ENCODE measurements at places on chromosomes 1 and 21.

DNA sequence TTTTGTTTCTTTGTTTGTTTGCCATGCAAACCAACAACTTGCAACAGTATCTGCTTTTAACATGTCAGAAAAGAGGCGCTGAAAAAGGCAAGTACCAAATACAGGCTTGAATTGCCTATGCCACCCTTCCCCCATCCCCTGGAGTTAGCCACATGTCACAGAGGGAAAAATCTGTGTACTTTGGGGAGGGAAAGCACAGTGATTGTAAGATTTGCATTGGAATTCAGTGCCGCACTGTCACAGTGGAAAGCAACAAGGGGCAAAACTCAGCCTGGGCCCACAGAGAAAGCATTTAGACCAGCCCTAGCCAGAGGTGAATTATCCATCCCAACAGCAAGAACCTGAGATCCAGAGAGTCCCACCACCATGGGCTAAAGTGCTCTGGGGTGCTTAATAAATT is 52.4 kb upstream of the ACADM start:
- DNase-seq = no peak

DNA sequence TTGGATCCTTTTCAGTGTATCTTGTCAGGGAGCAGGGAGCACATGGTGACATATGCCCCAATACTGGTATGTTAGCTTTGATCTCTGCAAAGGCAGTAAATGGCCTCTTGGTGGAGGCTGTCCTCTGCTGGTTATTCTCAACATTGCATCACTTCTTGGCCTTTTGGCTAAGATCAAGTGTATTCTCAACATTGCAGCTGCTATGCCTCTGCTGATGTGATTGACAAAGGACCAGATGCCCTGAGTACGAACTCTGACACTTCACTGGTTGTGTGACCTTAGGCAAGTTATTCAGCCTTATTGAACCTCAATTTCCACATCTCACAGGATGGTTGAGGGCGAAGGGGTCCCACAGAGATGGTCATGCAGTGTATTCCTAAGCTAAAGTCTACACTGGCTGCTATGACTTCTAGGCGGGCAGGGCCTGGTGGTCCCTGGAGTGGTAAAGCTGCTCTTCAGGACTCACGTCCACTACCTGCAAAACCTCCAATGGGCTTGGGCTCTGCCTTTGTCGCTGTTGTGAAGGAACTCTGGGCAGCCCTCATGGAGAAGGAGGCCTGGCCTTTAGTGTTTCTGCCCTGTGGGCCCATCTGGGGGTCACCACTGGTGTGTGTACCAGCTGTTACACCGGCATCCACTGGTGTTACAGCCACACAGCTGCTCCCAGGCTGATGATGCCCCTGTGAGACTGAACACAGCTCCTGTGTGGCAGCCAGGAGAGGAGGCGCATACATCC is 64.8 kb downstream of the DNTTIP2 start:
- peak; percentile 70 for DNase-seq

GRCh38 chr1:33925586-33925985 is 61.7 kb downstream of the HMGB4 start:
- no peak for DNase-seq

DNA sequence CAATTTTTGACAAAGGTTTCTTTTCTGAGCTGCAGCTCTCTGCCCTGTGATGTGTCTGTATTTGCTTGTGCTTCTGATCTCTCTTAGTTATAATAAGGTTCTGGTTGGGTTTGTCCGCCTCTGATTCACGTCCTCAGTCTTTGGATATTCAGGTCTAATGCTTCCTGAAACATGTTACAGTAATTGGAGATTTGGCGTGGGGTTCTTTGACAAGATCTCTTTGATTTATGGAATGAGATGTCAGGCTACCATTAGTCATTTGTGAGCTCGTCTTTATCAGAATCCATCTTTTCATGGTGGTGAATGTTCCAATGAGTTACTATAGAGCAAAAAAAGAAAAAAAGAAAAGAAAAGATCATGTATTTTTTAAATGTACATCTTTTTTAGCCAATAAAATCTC is 62.5 kb downstream of the BACE2 start:
- DNase-seq = no peak

DNA sequence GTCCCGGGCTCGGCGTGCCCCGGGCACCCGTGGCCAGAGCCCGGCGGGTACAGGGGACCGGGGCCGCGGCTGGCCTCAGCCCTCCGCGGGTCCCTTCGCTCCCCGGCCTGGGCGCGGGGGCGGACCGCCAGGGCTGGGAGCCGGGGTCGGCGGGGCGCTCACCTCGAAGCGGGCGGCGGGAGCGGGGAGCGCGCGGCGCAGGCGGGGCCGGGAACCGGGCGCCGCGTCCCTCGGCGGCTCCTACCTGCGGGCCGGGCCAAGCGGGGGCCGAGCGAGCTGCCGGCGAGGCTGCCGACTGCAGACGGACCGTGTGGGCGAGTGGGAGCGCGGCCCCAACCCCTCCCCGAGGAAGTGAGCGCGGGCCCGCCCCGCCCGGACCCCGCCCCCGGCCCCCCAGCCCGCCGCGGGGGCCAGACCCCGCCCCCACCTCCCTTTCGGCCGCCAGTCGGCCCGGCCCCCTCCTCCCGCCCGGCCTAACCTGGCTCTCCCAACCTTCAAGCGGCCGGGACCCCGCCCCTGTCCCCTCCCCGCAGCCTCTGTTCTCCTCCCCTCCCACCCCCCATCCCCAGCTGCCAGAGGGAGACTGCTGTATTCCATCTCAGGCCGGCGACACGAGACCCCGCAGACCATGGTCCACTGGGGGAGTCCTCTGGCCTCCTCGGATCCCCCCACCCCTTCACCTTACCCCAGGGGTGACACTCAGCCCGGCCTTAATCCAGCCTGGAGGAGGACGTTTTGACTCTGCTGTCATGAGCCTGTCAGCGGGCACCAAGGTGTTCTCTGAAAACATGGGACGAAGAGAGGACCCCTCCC is at the start of gene FHL3:
Gene FHL3 (minus strand): TSS at position 320 of the 813 bp plus-strand sequence. CDS start 6,102 bp downstream, outside the sequence.
- peak; percentile 87 for DNase-seq

GRCh38 chr1:199877526-199878384 is 149.8 kb upstream of the NR5A2 start:
- no peak for DNase-seq

DNA sequence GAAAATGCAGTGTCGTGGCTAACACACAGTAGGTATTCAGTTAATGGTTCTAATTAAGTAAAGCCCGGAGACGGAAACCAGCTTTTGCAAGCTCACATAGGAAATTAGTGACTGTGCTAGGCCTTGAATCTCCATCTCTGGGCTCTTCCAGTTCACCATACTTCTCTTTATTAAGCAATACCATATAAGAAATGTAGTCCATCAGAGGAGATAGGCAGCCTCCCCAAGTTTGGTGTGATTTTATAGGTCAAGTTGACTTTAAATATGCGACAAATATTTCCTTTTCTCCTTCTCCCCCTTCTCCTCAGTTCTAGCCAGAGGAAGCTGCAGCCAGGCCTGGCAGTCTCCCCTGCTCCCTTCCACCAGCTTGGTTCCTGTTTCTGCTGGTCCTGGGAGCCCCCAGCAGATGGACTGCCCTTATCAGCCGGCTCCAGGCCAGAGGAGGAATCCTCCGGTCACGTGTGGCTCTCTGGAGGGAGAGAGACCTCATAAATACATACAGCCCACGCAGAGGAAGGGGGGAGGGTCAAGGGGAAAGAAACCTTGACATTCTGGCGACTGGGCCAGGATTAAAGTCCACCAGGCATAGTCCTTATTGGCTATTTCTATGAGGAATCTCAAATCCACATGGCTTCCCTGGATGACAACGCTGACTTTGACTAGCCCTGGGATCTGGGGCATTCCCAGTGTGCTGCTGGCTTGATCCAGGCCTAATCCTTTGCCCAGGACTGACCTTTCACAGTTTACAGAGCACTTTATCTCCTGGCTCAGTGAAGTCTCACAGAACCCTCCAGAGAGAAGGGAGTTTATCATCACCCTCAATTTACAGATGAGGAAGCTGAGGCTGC is 115.1 kb upstream of the JUN start:
- no peak for DNase-seq

DNA sequence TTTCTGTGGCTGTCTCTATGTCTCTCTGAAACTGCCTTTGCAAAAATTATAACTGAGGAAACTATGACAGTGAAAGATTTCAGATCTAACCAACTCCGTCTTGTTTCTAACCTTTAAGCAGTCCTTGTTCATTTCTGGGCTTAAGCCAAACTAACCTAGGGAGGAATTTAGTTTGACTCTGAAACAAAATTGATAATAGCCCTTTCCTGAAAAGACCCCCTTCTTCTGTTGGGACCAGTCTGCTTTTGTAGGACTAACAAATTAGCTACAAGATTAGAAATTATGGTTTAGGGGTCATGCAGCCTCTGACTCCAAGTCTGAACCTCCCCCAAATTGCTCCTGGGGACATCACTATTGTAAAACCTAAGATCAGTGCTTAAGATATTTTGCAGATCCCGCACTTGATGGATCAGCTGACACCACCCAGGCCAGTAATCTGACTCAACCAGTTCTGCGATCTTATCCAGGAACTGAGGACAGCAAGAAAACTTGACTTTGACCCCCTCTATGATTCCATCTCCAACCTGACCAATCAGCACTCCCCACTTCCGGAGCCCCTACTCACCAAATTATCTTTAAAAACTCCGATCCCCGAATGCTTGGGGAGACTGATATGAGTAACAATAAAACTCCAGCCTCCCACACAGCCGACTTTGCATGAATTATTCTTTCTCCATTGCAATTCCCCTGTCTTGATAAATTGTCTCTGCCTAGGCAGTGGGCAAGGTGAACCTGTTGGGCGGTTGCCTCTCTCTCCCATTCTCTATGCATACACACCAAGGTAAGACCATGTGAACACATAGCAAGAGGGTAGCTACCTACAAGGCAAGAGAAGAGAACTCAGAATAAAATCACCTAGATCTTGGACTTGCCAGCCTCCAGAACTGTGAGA is 11.1 kb upstream of the TRIM63 start:
- DNase-seq = no peak

DNA sequence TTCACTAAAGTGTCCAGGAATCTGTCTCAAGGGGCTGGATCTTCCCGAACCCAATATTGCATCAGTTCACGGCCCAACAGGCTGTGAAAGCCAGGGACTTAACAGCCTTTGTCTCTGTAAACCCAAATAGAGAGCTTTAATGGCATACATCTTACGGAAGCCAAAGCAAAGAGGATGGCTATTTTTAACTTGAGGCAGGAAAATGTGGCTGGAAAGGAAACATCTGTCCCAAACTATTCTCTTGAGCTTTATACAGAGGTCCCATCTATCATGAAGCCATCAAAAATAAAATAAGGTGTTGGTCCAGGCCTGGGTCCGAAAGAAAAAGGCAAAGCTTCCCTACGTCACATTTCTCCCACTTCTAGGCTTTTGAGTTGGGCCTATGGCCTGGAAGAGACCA is 7.7 kb upstream of the CD34 start:
- no peak for DNase-seq

GRCh38 chr21:34535886-34536285 is 23.9 kb upstream of the KCNE1 start:
- DNase-seq = no peak

DNA sequence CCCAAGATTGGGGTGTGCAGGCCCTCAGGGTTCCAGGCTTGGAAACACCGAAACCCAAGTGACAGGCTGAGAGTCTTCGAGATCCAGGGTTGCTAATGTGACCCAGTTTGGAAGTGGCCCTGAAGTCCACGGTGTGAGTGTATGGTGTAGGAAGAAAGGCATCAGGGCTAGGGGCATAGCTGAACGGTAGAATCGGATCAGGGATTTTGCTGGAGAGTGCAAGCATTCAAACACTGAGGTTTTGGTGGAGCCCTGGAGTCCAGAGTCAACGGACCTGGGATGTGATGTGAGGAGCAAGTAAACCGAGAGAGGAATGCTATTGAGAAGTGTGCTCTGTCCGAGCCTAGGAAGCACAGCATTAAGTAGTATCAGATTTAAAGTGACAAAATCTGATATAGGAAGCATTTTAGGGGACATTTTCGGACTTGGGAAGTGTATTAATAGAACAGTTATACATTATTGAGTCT is 958 bp downstream of the NFYC start:
- no peak for DNase-seq

DNA sequence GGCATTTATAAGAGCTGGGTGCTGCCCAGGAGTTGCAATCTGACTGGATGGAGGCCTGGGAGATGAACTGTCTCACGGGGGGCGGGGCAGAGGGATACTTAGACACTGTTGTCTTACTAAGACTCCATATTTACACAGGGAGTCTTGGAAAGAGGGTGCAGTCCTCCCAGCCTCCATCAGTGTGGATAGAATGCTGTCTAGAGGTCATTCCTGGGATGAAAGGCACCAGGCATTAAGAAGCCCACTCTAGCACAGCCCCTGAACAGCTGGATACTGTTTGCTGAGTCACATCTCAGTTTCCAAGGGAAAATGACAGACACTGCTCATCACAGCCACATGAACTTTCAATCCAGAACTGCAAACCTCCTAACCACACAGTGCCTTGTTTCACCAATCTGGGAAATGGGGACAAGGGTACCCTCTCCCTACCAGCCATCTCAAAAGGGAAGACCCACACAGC is 43.3 kb downstream of the SSBP3 start:
- no peak for DNase-seq

GRCh38 chr1:204092632-204093420 is 19.9 kb downstream of the SOX13 start:
- DNase-seq = no peak

DNA sequence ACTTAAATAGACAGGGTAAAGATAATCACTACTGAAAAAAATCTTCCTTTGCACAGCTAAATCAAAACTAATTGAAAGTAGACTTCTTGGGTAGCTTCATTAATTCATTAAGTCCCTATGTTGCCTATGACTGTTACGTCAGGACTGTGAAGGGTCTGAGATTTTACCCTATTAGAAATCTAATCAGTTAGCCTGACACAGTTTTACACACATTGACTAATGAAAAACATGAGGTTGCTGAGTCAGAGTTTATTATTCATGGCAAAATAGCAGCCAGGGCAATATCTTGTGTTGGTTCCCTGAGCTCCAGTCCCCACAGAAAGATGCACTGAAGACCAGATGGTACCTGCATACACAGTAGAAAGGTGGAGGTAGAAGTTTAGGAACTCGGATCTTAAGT is 262.5 kb upstream of the ZP4 start:
- DNase-seq = no peak

DNA sequence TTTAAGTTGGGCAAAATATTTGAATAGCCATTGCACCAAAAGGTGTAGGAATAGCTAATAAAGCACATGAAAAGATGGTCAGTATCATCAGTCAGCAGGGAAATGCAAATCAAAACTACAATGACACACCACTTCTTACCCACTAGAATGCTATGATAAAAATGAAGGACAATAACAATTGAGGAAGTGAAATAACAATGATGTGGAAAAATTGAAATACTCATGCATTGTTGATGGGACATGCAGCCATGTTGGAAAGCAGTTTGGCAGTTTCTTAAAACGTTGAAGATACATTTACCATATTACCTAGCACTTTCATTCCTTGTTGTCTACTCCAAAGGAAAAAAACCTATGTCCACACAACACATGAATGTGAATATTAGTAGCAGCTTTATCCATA is 28.4 kb downstream of the HSD3B1 start:
- DNase-seq = no peak
